RKO (cell line): ENCODE measurements at places on chromosomes 3 and 15.
A peak's percentile ranks its signal among the peaks of the same experiment; 100 is the strongest.

- peak; percentile 49 for DNase-seq
Measured at GRCh38 chr15:90681480-90681879, 35.7 kb upstream of the BLM start.

DNA sequence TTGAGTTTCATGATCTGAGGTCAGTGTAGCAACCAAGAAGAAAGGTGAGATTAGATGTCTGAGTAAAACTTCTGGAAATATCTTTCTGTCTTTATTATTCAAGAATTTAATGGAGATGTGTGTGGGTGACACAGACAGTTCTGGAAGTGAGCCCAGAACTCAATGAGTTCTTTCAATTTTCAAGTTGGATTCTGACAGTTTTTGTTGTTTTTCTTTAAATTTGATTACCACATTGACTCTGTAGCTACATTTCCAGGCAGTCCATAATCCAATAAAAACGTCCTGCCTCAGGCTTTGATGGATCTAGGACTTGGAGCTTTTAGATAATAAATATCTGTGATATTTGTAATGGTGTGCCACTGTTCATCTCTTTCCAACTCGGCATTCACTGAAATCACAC, 3.9 kb upstream of the PARP14 start:
- DNase-seq: no peak

DNA sequence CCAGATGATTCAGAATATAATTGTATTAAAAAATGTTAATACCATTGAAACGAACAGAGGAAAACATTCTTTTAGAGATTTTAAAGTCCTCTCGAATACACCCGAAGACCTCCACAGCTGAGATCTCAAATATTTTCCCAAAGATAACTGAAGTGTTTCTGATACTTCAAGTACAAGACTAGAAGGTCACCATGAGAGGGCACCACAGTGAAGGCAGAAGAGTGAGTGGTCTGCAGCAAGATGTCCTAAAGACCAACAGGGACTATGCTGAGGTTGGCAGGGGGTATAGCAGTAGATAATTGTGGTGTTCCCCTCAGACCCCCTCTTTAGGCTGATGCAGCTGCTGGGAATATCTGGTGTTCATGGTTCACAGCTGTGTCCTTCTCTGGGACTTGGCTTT, 156.5 kb downstream of the PDCD6IP start:
- DNase-seq: no peak

GRCh38 chr15:98445315-98445714, 203.0 kb upstream of the IGF1R start:
- no peak for DNase-seq

GRCh38 chr15:67836955-67837354, 2.9 kb downstream of the RNU6-1 start:
- no peak for DNase-seq

DNA sequence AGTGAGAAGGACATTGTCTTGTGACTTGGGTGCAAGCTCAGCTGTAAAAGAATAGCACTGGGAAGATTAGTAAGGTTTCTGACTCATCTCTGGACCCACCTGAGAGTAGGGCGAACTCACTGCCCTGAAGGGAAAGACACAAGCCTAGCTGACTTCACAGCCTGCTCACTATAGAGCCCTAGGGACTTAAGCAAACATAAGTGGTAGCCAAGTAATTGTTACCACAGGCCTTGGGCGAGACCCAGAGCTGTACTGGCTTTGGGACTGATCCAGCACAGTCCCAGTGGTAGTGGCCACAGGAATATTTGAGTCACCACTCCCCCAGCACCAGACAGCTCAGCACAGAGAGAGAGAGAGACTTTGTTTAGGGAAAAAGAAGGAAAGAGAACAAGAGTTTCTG, 429.9 kb downstream of the TBL1XR1 start:
- no peak for DNase-seq

DNA sequence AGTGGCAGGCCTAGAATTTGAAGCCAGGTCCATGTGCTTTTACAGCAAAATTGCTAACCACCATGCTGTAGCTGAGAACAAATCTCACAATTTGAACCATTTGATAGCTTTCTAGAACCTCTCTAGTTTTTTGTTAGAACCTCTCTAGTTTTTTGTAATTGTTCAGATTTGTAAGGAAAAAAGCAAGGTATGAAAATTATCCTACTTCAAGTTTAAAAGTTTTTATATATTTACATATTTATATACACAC, 9.8 kb downstream of the GXYLT2 start:
- no peak for DNase-seq

GRCh38 chr3:64844558-64844957, 156.8 kb upstream of the ADAMTS9 start:
- DNase-seq: no peak

DNA sequence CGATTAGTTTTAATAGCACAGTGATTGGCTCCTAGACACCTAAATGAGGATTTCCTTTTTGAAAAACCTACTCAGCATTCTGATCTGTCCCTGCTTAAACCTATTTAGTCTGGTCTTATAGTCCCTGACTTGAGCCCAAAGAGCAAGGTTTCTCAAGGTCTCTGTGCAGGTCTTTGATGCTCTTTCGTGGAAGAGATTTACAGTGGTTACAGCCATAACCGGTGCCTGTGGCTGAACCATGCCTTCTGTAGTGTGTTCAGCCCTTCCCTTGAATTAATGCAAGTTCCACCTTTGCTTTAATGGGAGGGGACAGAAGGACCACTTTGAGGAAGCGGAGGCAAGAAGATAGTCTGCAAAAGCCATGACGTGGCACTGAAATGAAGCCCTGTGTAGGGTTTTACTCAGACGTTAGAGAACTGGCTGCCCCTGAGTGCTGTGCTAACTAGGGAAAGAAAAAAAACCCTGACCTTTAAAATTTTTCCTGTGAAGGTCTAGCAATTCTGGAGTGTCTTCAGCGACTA, 43.0 kb downstream of the ZBTB38 start:
- DNase-seq: no peak

DNA sequence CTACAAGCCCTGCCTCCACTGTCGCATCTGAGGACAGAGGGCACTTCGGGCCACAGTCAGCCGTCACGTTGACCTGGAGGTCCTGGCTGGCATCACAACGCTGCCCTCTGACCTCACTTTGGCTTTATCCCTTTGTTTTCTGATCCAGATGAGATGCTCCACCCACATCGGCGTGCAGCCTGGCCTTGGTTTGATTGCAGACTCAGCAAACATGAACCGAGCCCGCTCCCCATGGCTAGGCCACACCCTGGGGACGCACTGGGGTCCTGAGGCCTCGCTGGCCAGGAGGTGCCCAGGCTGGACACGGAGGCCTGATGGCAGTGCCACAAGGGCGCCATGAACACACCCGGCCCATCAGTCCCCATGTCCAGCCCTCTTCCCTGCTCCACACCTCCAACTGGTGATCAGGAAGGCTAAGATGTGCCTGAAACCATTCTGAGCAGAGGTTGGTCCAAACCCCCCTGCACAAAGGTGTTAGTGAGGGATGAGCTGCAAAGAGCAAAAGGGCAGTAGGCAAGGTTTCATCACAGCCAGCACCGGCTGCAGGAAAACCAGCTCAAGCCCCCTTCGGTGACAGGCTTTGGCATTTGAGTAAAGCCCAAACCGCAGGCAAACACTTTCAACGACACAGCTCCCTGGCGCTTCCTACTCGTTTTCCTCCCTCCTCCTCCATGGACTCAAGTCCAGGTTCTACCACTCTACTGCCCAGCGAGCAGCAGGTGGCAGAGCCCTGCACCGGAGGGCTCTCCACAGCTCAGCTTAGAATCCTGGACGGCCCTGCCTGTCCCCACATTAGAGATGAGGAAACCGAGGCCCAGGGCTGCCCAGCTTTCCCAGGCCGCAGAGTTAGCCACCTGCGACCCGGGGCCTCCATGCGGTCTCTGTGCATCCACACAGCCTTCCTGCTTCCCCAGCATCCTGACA, 165.8 kb downstream of the NUP210 start:
- DNase-seq: no peak

- no peak for DNase-seq
Measured at GRCh38 chr3:46261926-46262594, 19.8 kb downstream of the CCR3 start.

DNA sequence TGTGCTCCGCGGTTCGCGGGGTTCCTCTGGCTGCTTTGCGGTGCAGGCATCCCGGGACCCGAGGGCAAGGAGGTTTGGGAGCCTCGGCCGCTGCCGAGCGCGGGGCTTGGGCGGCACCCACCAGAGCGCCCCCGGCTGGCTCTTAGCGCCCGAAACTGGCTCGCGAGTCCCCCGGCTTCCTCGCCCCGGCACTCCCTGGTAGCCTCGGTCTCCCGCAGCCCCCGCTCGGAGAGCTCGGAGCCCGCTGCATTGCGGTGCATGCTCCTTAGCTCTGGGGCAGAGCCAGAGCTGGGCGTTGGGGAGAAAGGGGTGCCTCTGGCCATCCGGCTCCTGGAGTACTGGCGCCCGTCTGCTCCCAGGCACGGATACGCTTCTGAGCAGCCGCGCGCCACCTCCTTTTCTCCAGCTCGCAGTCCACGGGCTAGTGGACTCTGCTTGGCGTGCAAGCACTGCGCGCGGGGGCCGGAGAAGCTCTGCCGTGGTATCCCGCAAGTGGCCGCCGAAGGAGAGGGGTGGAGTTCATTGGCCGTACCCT, 753 bp downstream of the EPHB1 start:
- no peak for DNase-seq

- DNase-seq: no peak
Measured at GRCh38 chr15:33445984-33446383, 135.2 kb downstream of the RYR3 start.
